ENCODE measurements at places on chromosomes 7 and 10. TPM values are rescaled to one million over a fixed set of nuclear protein-coding genes. Genes with fewer than 3 reads are reported as not detected.

DNA sequence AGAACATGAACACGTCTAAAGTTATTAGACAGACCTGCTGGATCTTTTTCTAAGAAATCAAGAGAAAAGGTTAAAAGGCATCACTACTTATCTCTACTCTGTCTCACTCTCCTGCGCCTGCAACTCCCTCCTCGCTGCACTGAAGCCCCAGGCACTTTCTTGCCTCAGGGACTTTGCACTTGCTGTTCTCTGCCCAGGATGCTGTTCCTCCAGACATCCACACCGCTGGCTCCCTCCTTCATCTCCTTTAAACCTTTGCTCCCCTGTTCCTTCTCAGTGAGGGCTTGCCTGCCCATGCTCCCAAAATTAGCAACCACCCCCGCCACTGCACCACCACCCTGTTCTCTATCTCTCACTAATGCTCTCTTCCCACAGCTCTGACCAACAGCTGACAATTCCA lies 87.4 kb downstream of the GOLGA7B start:
- no peak for DNase-seq

- no peak for DNase-seq
Measured at GRCh38 chr7:46583656-46584055, 662.6 kb upstream of the IGFBP3 start.

DNA sequence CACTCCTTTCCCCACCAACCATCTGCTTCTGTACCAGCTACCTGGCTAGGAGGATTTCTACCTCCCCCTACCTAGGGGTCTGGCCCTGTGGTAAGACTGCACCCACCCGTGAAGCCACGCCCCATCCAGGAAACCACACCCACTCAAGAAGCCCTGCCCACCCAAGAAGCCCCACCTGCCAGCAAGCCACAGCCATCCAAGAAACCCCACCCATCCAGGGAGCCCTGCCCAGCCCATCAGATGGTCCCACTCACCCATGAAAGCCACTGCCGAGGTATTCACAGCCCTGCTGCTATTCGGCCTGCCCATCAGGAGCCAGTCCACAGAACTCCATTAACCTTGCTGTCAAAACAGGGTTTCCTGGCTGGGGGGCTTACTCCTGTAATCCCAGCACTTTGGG lies 15.6 kb upstream of the MUC3A start:
- DNase-seq = no peak

- peak; percentile 72 for DNase-seq
Measured at GRCh38 chr10:21334891-21335696, 190.4 kb downstream of the SKIDA1 start.

- peak; percentile 23 for DNase-seq
Measured at GRCh38 chr7:272631-273030, 17.3 kb upstream of the FOXL3 start.

- DNase-seq = no peak
Measured at GRCh38 chr10:116251602-116252395, 21.2 kb downstream of the GFRA1 start.

DNA sequence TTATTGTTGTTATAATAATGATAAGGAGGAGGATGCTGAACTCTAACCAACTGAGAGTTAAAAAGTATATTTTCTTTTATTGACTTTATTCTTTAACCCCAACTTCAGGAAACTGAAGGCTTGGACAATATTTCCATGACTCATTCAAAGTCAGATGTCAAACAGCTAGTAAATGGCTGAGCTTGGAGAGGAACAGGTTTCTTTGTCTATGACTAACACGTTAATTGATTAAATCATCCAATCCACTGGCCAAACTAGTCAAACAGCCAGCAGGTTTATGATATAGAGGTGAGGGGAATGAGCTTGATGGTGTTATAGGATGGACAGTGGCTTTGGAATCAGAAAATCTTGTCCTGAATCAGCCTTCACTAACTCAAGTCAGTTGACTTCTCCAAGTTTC lies 119.1 kb upstream of the WDR11 start:
- DNase-seq = no peak

DNA sequence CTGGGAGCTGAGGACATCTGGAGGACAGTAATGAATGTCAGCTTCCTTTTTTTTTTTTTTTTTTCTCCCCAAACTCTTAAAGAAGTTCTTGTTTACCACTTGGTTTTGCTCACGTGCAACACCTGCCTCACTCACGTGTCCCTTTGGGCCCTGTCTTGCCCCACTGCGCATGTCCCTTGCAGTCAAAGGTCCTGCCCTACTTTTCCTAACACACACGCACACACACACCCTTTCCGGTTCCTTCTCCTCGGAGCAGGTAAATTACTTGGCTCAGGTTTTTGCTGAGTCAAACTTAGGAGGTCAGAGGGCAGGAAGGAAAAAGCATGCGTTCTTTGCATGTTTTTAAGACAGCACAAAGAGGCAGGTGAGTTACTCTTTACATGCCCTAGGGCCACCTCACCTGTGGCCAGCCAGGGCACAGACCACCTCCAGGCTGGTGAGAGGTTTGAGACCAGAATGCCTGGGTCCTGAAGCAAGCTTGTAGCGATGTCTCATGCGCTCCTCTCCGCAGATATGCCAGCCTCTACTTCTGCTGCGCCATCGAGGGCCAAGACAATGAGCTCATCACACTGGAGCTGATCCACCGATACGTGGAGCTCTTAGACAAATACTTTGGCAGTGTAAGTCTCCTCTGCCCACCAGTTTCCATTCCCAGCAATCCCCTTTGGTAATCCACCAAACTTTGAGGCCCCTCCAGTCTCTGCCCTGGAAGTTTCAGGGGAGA lies 2.8 kb downstream of the AP1S1 start:
- DNase-seq = no peak

GRCh38 chr7:68730964-68731363 lies 867.3 kb upstream of the AUTS2 start:
- no peak for DNase-seq

GRCh38 chr10:80697926-80698325 lies 160.2 kb downstream of the SH2D4B start:
- DNase-seq = no peak

GRCh38 chr10:42969909-42970308 lies 107.0 kb upstream of the RET start:
- no peak for DNase-seq

GRCh38 chr7:98629001-98629431 lies 11.9 kb downstream of the NPTX2 start:
- DNase-seq = no peak

- DNase-seq = no peak
Measured at GRCh38 chr10:110568055-110568735, 700 bp downstream of the SMC3 start.

TYW1B gene
- 1.1 TPM for polyA plus RNA-seq

VENTX gene
- polyA plus RNA-seq = 0.13 TPM

DNAJC12 gene
- polyA plus RNA-seq = 13.8 TPM

PCGF6 gene
- polyA plus RNA-seq = 10.1 TPM

DGKB gene
- 0.04 TPM for polyA plus RNA-seq

SSC4D gene
- polyA plus RNA-seq = 1.3 TPM

CLRN3 gene
- not detected for polyA plus RNA-seq

MRLN gene
- polyA plus RNA-seq = 738 TPM

UFSP1 gene
- 4.3 TPM for polyA plus RNA-seq

Measured in psoas muscle (tissue), 8 donors.